ENCODE measurements at places on chromosomes 6 and 20.

DNA sequence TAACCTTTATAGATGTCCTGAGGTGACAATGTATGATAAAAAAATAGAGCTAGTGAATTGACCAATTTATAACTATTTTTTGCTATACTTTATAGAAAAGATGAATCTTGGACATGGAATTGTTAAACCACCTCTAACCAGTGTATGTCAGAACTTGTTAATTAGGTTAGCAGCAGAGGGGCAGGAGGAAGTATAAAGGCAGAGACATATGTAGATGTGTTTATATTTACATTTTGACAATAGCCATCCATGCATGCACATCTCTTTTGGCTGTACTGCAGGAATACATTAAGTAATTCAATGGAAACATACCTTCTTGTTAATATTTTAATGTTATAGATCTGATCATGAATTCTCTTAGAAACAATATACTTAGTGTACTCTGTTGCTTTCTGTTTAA, 254.6 kb upstream of the NT5E start:
- no peak for DNase-seq

- no peak for DNase-seq
These were observed 878 bp upstream of the PNRC1 start for GRCh38 chr6:89079511-89080234.

DNA sequence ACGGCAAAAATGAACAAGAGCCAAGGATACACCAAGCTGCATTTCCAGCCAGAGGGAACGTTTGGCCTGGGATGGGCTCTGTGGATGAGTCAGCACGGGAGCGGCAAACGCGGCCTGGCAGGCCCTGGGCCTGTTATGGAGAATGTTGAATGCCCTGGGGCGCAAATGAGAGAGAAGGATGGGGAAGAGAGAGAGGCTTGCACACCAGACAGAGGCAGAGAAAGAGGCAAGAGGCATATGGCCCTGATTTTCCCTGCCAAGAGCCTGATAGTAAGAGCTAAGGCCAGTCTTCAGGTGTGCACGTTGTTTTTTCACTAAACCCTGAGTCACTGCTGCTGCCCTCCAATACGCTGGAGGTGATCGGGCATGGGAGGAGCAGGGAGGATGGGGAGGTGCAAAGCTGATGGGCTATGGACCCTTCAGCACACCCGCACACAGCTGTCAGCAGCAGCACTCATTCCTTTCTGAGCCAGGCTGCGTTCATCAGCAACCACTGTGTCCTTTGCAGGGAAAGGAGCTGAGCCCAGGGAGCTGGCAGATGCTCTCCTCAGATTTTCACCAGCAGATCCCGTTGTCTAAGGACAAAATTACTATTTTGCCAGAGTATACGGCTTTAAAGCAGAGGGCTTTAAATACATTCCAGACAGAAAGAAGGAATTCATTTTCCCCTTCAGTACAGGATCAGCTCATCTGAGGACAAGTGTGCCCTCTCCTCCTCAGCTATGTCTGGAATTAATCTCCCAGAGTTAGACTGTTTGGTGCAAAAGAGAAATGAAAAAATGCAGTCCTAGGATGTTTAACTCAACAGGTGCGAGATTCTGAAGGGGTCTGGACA, 61.7 kb upstream of the SLC22A23 start:
- DNase-seq: no peak

GRCh38 chr6:82494367-82494766, 130.8 kb downstream of the TPBG start:
- DNase-seq: no peak

GRCh38 chr6:589090-589489, 67.8 kb downstream of the HUS1B start:
- no peak for DNase-seq

GRCh38 chr6:62982951-62983350, 228.3 kb upstream of the FKBP1C start:
- DNase-seq: no peak

GRCh38 chr6:16676978-16677377, 84.3 kb downstream of the ATXN1 start:
- DNase-seq: no peak

DNA sequence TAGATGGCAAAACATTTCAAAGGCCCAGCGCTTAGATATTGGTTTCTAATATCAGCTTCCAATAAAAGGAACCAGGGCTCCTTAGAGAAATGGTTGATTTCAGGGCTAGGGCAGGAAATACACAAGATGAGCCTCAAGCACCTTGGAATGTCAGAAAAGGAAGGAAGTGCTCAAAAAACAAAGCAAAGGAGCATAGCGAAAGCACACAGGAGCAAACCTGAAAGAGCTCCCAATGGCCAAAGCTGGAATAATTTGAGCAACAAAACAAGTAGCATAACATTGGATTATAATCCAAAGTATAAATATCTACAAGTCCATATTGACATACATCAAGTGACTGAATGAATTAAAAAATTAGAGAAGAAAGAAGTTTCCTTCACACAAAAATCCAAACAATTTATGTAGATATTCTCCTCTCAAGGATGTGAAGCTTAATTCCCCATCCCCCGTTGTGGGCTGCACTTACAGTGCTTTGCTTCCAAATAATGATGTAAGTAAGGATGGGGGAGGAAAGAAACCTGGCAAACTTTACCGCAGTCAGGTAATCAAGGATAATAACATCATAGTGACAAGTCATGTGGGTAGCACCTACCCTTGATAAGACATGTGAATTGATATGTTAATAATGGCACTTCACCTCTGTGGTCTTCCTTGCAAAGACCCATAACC, 132.9 kb upstream of the DST start:
- no peak for DNase-seq

DNA sequence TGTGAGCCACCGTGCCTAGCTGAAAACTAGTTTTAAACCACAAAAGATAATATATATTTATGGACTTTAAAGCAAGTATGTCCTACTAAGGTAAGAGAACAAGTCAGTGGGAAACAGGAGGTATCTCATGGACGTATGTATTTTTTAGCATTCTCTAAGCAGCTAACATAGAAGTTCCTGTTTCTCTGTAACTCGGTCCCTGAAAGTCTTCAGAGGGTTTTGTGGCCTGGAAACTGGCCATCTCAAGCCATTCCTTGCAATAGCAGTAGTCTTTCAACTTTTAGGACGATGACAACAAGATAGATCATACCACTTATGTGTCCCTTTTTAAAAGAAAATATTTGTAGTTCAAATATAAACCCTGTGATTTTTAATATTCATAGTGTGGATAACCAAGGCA, 95.6 kb upstream of the RALGAPA2 start:
- DNase-seq: no peak

- DNase-seq: no peak
These were observed 331.3 kb downstream of the ZFAND3 start for GRCh38 chr6:38150681-38151296.

- DNase-seq: no peak
These were observed 145.7 kb downstream of the BTBD9 start for GRCh38 chr6:38493931-38494547.

- no peak for DNase-seq
These were observed 461.3 kb downstream of the GJA1 start for GRCh38 chr6:121896771-121897170.

- DNase-seq: no peak
These were observed 268.9 kb downstream of the CDH4 start for GRCh38 chr20:61520893-61521460.

DNA sequence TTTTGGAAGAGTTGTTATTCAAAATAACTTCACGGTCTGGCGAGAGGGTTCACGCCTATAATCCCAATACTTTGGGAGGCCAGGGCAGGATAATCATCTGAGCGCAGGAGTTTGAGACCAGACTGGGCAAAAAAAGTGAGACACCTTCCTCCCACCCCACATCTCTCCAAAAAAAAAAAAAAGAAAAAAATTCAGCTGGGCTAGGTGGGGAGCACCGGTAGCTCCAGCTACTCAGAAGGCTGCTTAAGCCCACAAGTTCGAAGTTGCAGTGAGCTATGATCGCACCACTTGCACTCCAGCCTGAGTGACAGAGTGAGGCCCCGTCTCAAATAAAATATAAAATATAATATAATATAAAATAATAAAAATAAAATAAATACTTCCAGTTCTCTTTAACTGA, 10.4 kb downstream of the OR2B2 start:
- DNase-seq: no peak

DNA sequence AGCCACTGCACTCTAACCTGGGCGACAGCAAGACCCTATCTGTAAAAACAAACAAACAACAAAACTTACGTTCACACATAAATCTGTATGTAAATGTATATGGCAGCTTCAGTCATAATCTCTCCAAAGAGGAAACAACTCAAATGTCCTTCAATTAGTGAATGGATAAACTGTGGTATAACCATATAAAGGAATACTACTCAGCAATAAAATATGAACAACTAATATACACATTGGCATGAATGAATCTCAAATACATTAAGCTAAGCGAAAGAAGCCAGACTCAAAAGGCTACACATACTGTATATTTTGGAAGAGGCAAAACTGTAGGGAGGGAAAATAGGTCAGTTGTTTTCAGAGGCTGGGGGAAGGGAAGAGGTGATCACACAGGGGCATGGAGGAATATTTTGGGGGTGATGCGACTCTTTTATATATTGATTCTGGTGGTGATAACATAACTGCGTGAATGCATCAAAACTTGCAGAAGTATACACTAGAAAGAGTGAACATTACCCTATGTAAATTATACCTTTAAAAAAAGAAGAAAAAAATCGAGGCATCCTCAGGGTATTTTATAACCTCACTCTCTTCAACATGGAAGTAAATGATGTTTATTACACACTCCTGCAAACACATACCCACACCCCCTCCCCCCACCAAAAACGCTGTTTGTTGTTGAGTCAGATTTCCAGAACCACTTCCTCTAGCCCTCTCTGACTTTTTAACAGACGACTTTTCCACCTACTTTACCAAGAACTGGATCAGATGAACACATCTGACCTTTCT, 115.2 kb upstream of the RNF24 start:
- no peak for DNase-seq

- no peak for DNase-seq
These were observed 386.4 kb upstream of the MMS22L start for GRCh38 chr6:97669191-97670031.

GRCh38 chr6:24940311-24940917, 4.7 kb upstream of the RIPOR2 start:
- DNase-seq: no peak

DNA sequence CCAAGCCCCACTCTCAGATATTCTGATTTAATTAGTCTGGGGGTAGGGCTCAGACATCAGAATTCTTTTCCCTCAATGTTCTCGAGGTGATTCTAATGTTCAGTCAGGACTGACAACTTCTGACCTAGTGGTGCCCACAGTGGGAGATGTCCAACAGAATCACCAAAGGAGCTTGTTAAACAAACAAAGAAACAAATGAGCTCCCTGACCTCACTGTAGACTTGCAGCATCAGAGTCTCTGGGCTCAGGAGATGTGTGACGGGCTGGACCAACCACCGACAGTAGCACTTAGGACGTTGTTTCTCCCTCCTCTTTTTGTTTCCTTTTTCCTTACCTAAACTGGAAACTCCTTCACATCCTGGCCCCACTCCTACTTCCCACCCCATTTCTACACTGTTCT, 49.3 kb downstream of the CLIC5 start:
- no peak for DNase-seq

GRCh38 chr6:125201961-125202729, 48.6 kb downstream of the TPD52L1 start:
- no peak for DNase-seq

DNA sequence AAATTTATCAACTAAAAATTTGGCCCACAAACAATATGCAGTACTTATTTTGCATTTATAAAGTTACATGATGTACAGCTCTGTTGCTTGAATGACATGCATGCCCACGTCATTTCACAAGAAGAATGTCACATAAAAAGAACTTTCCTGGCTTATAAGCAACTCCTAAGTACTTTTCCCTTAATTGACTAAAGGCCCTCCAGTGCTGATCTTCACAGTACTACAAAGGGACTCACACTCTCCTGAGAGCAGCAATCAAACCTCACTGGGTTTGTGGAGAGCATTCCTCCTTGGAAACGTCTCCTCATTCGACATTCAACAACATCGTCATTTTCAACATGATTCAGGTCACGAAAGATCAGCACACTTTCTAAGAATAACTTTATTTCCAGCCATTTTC, 111.1 kb downstream of the IPCEF1 start:
- DNase-seq: no peak

Data from activated gamma-delta T cell (primary cell).